ENCODE measurements at places on chromosomes 5 and 9.

- no peak for DNase-seq
Observed at GRCh38 chr5:154788212-154788611, 33.0 kb downstream of the LARP1 start.

- no peak for DNase-seq
Observed at GRCh38 chr5:76457674-76458485, 54.8 kb downstream of the IQGAP2 start.

DNA sequence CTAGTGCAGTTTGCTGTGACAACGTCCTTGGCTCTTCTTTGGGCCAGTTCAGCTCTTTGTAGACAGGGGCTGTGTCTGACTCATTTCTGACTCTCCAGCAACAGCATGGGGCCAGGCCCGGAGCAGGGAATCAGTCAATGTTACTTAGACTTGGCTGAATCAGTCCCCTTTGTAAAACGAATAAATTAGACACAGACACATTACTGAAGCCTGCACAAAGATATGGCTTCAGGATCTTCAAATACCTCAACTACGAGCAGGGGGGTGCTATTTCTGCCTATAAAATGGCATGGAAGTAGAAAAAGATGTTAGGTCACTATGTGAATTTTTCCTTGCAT lies 204.7 kb downstream of the TTLL11 start:
- peak; percentile 26 for DNase-seq

GRCh38 chr9:105500108-105500766 lies 52.4 kb downstream of the FSD1L start:
- no peak for DNase-seq

GRCh38 chr9:21810388-21810787 lies 8.0 kb downstream of the MTAP start:
- DNase-seq: no peak

DNA sequence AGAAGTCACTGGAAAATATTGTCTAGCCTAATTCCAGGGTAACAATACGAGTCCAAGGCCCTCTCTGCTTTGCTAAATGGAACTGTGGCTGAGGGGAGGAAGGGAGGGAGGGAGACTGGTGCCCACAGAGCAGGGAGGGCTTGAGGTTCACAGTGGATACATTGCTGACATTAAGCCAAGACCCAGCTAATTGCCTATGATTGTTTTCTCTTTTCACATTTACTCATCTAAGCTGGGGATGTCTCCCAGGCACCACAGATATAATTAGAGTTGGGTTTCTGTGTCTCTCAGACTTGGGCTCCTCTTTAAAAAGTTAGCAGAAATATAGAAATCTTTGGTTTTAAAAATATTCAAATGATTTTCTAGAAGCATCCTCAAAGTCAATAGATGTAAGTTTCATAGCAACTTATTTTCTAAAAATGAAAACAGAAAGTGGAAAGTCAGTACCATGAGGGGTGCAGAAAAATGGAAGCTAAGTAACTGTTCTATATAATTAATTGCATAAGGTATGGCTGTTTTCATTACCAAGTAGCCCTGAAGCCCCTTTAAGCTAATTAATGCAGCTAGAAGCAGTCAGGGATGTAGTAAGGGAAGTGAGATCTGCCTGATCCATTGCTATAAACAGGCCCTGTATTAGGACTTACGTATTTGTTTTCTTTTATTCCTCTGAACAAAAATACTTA lies 259.8 kb downstream of the NDUFS4 start:
- no peak for DNase-seq

- DNase-seq: no peak
Observed at GRCh38 chr9:136856079-136856476, 3.9 kb downstream of the MAMDC4 start.

Measured in A549 (cell line).